ENCODE measurements at places on chromosomes 6 and 20.

DNA sequence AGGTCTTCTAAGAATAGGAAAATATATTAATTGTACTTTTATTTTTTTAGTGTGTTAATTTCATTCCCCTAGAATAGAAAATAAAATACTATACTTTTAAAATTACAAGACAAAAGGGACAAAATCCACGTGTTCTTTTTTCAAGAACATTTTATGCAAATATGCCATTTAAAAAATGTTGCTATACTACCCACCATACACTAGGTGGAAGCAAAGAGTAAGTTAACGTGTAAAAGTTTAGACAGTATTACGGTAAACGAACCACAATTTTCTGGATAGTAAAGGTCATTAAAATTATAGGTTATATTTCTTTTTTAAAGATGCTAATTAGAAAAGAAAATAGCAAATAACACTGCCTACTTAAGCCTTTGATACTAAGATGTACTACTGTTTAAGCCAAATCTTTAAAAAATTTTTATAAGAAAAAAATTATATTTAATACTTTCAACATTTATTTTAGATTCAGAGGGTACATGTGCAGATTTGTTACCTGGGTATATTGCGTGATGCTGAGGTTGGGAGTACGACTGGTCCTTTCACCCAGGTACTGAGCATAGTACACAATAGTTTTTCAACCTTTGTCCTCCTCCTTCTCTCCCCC is 287.6 kb downstream of the PHF3 start:
- no peak for DNase-seq

DNA sequence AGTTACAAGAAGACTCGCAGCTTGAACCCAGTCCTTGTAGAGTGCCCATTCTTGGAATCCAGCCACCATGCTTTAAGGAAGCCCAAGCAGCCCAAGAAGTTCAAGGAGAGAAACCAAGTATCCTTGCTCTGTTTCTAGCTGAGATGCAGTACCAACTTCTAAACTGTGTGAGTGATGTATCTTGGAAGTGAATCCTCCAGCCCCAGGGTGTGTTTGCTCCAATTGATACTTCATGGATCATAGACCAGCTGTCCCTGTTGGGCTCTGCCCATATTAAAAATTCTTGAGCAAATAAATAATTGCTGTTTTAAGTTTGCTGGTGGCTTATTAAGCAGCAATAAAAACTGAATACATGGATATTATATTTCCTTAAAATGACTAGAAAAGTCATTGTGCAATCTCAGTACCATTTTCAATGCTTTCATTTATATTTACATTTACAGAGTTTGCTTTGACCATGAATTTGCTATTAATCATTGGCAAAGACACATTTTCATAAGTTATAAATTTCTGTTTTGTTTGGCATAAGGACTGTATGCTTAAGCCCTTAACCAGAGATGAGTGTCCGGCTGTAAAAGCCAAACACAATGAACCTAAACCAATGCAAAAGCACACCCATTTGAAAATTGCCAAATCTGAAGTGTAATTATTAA is 9.2 kb downstream of the SPTLC3 start:
- DNase-seq, result no peak

GRCh38 chr6:24721461-24722215 is 2.7 kb upstream of the C6orf62 start:
- no peak for DNase-seq

GRCh38 chr6:111989743-111990142 is 64.2 kb upstream of the CCN6 start:
- DNase-seq, result no peak

- DNase-seq, result no peak
Measured at GRCh38 chr20:32468313-32468640, 110.1 kb downstream of the ASXL1 start.

GRCh38 chr6:136341367-136341766 is 51.7 kb upstream of the BCLAF1 start:
- no peak for DNase-seq

- DNase-seq, result no peak
Measured at GRCh38 chr6:12291071-12291838, 1.1 kb downstream of the EDN1 start.

DNA sequence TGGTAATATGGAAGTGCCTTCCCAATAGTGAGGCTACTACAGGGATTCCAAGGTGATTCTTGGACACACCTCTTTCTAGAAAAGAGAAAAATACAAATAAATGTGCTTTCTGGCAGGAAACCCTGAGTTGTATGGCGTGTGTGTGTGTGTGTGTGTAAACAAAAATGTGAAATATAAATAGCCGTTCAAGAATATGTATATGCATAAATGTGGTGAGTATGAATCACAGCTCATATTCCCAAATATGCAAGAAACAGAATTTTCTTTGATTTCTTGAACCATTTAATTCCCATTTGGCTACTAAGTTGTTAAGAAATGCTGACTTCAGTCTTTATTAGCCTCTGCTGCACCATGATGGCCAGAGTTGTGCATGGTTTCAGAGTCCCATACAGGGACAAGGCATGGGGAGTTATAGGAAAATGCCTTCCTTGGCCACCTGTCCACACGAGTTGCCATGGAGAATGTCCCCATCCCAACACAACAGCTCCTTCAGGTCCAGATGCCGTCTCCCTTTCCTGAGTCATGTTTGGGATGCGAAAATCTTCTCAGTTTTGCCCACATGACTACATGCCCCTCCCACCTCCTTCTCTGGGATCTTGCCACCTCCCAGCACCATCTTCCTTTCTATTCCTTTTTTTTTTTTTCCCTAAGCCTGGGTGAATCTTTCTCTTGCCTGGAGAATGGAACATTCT is 312.4 kb upstream of the ECI2 start:
- DNase-seq, result no peak

DNA sequence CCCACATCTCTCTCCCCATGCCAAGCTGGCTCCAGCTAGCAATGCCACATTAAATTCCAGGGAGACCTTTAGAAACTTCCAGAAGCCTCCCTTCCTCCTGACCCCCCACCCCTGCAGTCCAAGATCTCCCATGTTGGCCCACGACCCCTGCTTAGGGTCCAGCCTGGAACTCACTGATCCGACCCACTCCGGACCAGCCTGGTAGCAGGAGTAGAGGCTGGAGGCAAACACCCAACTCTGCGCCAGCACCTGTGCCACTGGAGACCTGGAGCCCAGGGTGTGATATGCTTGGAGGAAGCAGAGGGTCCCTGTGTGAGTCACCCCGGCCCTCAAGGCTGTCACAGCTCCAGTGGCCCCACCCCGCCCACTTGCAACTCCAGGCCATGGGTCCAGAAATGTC is 3.3 kb upstream of the ULBP1 start:
- no peak for DNase-seq

- no peak for DNase-seq
Measured at GRCh38 chr20:62528983-62529891, 53.4 kb upstream of the GATA5 start.

DNA sequence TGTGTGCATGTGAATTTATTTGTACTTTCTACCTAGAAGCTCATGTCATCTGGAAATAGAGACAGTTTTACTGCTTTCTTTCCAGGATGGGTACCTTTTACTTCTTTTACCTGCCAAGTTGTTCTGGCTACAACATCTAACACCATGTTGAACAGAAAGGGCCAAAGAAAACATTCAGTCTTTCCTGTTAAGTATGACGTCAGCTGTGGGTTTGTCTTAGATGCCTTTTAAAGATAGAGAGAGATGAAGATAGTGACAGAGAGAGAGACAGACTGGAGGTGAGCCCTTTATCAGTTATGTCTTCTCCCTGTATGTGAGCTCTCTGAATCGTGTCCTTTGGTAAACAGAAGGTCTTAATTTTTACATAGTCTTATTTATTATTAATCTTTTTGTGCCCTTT is 3.4 kb upstream of the DACT2 start:
- no peak for DNase-seq

DNA sequence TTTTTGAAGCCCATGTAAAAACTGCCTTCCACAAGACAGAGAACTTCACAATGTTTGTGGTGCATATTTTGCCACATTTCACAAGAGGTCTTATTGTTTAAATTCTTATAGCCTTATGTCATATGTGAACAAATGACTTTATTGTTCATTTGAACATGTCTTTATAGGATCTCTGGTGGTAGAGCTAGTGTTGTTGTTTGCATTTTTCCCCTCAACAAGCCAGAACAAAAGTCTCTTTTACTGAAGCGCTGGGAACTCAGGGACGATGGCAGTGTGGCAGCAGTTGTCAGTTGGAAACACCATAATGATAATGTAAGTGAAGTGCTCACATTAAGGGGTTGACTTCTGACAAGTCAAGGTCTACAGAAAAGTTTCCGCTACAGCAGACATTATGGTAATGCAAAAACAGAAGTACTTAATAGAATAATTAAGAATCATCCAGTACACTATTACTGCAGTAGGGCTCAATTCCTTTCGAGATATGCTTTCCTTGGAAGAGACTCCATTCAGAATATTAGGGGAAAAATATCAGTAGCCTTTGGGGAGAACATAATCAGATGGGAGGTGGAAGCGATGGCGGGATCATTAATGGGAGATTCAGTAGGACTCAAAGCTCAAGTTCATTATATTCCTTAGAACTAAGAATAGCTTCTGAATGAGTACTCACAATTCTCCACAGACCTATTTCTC is 180.0 kb downstream of the GJA10 start:
- no peak for DNase-seq

GRCh38 chr6:5464099-5464885 is 203.0 kb downstream of the FARS2 start:
- no peak for DNase-seq

DNA sequence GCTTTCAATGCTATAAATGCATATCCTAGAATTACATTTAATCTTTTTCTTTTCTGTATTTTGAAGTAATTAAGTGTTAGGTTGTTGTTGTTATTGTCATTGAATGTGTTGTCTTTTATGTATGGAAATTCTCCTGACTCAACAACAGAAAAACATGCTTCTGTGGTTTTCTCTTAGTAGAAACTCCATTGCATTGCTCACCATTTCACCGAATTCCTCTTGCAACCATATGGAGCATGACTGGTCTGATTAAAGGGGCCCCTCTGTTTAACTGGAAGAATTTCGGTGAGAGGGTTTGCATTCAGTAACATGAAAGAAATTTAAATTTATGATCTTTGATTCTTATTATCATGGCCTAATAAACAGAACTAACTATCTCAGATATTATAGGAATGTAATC is 454.3 kb upstream of the JARID2 start:
- no peak for DNase-seq

- DNase-seq, result no peak
Measured at GRCh38 chr6:169640351-169640852, 61.4 kb downstream of the WDR27 start.

- no peak for DNase-seq
Measured at GRCh38 chr6:12077021-12077710, 65.1 kb downstream of the HIVEP1 start.

GRCh38 chr6:1503811-1504210 is 105.9 kb upstream of the FOXC1 start:
- no peak for DNase-seq

GRCh38 chr20:1272368-1273100 is 6.4 kb downstream of the SNPH start:
- DNase-seq, result no peak

- no peak for DNase-seq
Measured at GRCh38 chr6:136508725-136509392, 41.4 kb downstream of the MAP7 start.

- no peak for DNase-seq
Measured at GRCh38 chr6:139468178-139468819, 93.9 kb upstream of the CITED2 start.

GRCh38 chr20:46468508-46468907 is 44.9 kb downstream of the ZNF334 start:
- no peak for DNase-seq

DNA sequence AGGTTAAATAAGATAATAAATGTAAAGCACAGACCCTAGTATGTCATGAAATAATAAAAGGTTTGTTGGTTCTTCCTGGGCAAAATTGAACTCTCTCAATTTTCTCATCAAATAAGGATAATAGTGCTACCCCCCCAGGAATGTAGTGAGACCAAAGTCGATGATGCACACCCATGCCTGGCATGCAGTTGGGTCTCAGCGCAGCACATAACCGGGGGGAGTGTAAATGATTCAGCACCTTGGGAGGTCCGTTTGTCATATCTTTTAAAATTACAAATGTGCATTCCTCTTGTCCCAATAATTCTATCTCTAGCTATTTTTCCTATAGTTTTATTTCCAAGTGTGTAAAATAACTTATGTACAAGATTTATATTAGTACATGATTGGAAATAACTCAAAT is 31.3 kb upstream of the CCDC167 start:
- no peak for DNase-seq

DNA sequence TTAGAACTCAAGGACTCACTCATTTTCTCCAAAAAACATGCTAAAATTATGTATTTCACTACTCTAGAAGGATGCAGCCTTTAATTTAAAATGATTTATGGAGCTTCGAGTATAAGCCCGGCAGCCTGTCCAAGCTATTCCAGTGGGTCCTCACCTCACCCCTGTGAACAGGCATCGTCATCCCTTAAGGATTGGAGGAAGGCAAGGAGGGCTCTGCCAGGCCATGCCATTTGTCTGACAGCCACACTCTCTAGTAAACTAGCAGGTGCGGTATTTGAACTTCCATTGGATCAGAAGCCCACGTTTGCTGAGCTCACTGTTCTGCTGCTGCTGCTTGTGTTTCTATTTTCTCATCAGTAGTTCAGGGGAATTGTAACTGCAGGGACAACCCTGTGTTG is 39.8 kb upstream of the NAA20 start:
- DNase-seq, result no peak

DNA sequence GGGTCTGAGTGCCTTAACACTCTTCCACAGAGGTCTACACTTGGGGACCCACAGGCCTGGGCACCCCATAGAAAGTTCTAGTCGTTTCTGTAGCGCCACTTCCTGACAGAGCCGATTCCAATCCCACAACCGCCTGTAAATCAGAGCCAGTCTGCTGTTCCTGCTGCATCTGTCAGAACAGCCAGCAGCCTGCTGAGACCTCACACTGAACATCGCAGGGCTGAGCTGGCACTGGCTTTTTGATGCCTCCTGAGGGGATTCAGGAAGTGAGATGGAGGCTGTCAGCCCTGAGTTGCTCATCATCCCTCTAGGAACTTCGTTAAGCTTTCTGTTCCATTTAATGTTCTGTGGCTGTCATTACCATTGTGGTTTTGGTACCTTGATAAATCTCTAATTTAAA is 48.9 kb downstream of the DCBLD1 start:
- DNase-seq, result no peak

GRCh38 chr6:4802312-4802935 is 26.2 kb downstream of the CDYL start:
- DNase-seq, result no peak

DNA sequence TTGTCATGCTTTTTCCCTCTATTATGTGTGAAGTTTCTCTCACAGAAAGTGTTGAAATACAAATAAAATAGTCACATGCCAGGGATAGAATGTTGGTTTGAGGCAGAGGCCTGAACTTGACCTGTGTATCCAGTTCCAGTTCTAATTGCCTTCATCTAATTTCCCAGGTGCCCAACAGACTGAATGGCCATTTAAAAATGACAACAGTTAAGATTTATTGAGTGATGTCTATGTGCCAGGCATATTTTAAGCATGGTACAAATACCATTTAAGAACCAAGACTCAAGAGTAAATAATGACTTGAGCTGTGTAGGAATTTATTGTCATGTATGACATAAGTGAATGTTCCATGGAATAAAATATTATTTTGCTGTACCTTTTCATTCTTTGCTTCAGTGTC is 87.6 kb upstream of the EMILIN3 start:
- no peak for DNase-seq

- DNase-seq, result no peak
Measured at GRCh38 chr20:15396026-15396425, 1058.6 kb upstream of the FLRT3 start.
